Ascending aorta (tissue), 2 donors: ENCODE measurements at places on chromosomes 6 and 20.

DNA sequence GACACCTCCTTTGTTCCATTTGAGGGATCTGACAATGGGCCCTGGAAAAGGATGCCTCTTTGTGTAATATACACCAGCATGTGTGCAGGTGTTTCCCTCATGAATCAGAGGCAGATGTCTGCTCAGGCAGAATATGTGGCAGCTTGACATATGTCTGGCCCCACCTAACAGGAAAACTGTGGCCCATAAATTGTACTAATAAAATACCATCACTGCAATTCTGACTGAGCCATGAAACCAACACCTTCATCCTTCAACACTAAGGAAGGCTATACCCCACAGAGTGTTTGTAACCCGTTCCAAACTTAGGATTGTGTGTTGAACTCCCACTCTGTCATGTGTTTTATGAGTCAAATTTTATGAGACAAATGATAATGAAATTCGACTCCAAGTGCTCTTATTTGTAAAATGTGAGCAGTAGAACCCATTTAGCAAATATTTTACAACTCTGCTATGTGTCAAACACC, 22.7 kb downstream of the LAMA4 start:
- DNase-seq = no peak

DNA sequence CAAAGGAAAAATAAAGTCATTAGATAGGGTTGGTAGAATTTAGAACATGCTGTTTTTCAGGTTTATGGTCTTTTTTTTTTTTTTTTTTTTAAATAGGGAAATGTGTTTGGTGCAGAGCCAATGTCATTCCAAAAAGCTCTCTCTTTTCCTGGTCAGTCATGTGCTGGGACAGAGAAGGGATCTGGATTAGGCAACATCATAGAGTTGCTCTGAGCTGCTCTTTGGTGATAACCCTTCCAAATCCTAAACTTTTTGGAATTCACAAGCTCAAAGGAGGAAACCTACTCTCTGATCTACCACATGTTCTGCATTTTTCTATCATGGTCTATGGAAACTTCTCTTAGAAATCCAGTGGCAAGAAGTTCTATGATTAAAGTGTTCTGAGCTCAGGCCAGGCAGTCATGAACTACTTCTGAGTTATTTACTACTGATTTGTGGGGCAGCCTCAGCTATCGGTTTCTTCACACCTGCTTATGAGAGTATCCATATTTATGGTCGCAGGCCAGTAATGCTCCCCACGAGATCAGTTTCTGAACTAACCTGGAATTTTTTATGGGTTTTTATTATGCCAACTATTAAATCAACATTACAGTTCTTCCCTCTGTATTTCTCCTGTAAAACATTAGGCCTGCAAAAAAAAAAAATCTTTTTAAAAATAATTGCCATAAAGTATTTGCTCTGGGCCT, 4.8 kb downstream of the EDN1 start:
- DNase-seq = no peak

DNA sequence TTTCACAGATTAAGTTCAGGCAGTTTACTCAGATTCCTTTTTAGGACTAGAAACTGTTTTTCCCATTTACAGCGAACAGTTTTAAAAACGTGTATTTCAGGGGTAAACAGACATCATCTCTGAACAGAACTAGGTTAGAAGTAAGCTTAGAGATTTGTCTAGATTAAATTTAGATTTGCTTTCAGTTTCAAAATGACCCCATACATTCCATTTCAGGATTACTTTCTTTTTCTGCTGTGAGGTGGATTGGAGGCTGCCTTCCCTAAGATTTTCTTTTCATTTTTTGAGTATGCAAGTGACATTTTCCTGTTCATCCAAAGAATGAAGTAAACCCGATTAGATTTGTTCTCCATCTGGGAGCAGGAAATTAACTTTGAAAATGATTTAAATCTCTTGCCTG, 747.2 kb downstream of the KHDRBS2 start:
- no peak for DNase-seq

GRCh38 chr6:106702451-106703110, 73.2 kb downstream of the QRSL1 start:
- DNase-seq = no peak

GRCh38 chr6:52049252-52050050, 38.0 kb downstream of the PKHD1 start:
- DNase-seq = no peak

DNA sequence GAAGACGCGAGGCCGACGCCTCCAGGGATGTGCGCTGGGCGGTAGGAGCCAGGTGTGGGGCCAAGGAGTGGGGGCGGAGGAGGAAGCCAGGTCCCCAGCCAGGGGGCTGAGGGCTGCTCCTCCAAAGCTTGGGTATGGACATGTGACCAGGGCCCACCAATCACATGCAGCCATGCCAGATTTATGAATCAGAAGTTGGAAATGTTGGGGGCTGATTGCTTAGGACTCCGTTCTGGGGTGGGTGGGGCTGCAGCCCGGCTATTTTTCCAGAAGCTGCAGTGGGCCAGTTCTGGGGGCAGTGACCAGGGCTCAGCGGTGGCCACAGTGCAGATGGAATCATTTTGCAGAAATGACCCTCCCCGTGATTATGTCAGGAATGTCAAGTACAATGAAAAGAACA, 96.0 kb downstream of the CEBPB start:
- DNase-seq = no peak

- no peak for DNase-seq
Measured at GRCh38 chr6:166648846-166649245, 21.8 kb upstream of the RPS6KA2 start.

DNA sequence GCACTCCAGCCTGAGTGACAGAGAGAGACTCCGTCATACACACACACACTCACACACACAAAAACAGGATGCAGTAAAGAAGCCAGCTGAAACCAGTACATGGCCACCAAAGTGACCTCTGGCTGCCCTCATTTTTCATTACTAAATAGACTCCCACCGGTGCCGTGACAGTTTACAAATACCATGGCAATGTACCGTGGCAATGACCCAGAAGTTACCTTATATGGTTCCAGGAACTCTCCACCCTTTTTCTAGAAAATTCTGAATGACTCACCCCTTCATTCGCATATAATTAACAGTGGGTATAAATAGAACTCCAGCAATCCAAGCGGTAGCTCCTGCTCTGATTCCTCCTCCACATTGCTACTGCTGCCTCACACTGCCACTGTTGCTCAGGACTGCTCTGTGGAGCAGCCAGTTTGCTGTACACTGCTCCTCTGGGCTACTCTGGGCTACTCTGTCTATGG, 57.7 kb downstream of the SNX5 start:
- peak; percentile 67 for DNase-seq

- no peak for DNase-seq
Measured at GRCh38 chr6:82875573-82876185, 190.0 kb downstream of the UBE3D start.

GRCh38 chr6:4153514-4153985, 18.2 kb upstream of the ECI2 start:
- DNase-seq = no peak

DNA sequence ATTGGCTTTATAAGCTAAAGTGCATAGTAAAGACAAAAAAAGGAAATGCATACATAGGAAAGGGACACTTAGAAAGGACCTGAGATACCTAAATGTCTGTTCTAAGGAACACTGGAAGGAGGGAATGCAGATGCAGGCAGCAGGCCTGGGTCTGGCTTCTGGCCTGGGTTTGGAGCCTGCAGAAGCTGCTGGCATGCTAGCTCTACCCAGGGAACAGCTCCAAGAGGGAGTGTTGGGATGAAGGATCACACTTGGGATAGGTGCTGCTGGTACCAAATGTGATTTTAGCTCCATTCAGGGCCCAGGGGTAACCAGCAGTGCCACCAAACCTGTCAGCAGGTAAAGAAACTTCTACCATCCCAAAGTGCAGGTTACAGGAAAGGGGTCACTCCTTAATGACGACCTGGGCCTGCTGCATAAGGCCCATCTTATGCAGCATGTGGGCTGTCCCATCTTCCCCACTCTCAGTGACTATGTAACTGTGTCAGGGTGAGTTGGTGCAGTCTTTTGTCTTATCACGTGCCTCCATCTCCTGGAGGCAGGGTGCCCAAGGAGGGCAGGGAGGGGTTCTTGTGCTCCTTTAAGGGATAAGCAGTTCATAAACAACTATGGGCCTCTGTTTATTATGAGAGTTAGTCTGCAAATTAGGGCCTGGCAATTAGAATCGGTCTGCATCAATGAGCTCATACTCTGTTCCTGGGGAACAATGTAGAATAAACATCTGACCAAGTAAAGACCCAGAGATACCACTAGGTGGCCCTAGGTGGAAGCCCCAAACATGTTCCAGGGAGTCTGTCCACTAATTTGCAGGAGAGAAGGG, 26.9 kb downstream of the DDX27 start:
- no peak for DNase-seq

DNA sequence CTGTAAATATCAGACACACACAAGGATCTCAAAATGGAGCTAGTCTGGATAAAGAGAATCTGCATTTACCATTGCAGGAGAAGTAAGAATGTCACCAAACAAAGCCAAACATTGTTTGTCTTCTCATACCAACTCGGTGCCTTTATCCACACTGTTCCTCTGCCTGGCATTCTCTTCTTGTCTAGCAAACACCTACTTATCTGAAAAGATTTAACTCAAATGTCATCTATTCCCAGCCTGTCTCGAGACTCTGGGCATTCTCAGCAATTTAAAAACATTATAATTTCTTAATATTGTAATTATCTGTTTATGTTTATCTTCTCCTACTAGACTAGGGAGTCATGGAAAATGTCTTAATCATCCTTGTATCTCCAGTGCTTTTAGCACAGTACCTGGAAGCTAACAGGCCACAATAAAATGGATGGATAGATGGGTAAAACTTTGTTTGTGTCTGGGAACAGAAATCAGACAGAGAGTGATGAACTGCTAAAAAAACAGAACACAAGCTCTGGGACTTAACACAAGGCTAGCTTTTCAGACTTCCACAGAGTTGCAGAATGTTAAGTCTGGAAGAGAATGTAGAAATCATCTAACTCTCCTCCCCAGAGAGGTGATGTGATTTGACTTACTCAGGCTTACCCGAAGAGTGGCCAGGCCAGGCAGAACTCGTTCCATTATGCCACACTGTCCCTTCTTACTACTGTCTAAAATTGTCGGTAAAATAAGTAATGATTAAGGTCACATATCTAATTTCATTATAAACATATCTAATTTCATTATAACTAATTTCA, 42.3 kb upstream of the FAM83C start:
- DNase-seq = no peak

DNA sequence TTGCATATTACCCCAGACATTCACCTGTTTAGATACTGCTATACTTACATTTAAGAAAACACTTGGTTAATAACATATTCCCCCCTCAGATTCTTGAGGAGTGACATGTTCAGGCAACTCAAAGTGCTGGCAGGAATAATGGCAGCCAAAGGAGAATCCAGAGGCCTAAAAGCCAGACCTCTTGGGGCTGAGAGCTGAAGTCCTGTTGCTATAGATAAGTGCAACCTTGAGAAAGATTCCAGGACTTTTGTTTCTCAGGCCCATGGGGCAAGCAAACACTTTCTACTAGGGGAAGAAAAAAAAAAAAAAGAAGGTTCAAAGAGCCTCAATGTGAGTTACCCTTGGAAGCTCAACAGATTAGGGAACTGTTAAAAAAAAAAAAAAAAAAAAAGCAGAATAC, 132.8 kb upstream of the BEND3 start:
- DNase-seq = no peak

DNA sequence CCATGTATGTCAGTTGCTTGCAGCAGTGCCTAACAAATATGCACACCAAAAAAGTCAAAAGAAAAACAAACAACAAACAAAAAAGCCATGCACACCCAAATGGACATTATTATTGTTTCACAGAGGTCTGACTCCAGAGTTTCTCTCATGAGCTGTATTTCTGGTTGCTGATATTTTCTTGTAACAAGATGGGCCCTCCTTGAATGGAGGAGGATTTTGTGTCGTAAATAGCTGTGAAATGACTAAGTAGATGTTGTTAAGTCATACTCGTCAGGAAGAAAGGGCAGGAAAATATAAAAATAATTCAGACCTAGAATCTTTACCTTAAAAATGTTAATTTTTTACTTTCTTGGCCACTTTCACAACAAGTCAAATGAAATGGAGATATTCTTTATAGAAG, 96.0 kb downstream of the PLEKHG1 start:
- DNase-seq = no peak

DNA sequence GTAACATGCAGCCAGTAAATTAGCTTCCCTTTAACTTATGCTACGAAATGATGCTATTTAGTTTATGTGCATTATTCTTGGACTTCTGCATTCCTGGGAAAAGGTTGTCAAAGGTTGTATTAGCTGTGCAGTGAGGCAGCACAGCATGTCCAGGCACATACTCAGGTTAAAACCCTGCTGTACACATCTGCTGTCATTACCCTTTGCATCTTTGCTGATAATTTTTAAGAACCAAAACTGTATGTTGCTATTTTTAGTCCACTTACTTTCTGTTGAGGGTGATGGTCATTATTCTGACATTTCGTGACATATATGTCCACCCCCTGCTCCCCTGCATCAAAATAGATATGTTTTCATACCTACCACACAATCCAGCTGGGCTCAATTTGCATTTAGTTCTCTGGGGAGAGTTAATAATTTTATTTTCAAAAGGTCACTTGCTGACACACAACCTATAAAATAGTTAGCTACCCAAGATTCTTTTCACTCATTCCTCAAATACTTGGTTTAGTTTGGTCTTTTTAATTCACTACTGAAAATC, 142.5 kb upstream of the SPACA1 start:
- no peak for DNase-seq

DNA sequence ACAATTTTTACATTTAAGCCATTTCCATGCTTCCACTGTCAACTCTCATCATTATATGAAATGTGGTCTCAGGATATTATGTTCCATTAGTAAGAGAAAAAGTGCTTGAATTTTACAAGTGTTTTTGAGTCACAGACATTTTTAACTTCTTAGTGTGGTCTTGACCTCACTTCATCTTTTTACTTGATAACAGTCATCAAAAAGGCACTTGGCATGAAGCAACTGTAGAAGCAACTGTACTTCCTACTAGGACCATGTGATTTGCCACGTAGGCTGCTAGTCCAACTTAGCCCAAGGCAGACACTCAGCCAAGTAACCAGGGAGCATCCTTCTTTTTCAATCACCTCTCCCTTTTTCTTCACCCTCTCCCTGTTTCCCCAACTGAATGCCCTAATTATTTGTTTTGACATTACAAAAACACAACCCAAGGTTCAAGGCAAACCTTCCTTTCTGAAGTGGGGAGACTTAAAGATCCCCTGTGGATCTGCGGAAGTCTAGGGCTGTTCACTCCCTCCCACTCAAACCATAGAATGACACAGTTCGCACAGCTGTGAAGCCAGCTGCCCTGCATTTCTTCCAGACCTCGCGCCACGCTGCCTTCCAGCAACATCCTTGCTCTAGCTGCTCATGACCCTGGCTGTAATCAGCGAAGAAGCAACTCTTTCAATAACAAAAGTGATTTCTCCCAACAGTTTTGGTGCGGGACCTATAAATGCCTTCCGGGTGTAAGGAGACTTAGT, 45.0 kb downstream of the PHACTR1 start:
- no peak for DNase-seq

- no peak for DNase-seq
Measured at GRCh38 chr6:87907521-87907920, 140.1 kb upstream of the SPACA1 start.

DNA sequence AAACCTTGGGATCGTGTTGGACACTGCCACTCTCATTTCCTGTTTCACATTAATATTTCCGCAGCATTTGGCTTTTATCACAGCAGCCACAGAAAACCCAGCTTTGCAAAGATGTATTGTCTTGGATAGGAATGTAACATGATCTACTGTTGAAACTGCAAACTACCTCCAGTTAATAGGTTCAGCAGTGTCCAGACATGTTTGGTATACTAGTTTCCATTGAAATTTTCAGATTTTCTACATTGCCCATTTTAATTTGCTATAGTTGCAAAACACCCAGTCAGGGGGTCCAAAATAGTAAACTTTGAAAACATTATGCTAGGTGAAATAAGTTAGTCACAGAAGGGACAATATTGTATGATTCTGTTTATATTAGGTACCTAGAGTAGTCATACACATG, 3.3 kb downstream of the ANKRD6 start:
- no peak for DNase-seq
